Stimulated activated CD8-positive, alpha-beta memory T cell treated with anti-CD3 and anti-CD28 coated beads, Interleukin-2, amount 100 ng/mL, for 1 hour (primary cell): ENCODE measurements at places on chromosomes 5 and 9.

GRCh38 chr5:60332244-60333004 lies 367.5 kb downstream of the DEPDC1B start:
- no peak for DNase-seq

- DNase-seq, result peak; percentile 29
Measured at GRCh38 chr5:132238169-132238744, 10.6 kb upstream of the P4HA2 start.

GRCh38 chr5:143222287-143223231 lies 180.9 kb downstream of the NR3C1 start:
- peak; percentile 19 for DNase-seq

GRCh38 chr5:145661737-145662485 lies 173.2 kb downstream of the PRELID2 start:
- no peak for DNase-seq

DNA sequence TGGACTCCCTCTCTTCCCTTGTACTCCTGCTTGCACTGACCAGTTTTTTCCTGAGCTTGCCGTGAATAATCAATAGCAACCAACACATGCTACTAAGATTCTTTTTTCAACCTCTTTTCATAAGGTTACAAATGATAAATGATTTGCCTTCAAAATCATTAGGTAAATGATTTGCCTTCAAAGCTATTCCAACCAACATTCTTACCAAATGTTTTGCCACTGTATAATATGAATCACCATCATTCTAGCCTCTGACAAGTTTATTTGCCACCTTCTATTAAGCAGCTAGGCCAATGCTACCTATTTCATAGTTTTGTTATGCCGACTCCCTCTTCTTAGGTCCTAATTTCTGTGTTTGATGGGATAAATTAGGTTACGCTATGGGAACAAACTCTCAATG lies 385.1 kb downstream of the DTWD2 start:
- DNase-seq, result no peak

DNA sequence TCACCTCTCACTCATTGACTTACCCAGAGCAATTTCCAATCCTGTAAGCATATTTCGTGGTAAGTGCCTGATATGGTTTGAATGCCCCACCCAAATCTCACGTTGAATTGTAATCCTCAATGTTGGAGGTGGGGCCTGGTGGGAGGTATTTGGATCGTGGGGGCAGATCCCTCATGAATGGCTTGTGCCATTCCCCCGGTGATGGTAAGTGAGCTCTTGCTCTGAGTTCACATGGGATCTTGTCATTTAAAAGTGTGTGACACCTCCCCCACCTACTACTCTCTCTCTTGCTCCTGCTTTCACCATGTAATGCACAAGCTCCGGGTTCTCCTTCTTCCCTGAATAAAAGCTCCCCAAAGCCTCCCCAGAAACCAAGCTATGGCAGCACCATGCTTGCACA lies 1165.5 kb downstream of the CDH12 start:
- no peak for DNase-seq

DNA sequence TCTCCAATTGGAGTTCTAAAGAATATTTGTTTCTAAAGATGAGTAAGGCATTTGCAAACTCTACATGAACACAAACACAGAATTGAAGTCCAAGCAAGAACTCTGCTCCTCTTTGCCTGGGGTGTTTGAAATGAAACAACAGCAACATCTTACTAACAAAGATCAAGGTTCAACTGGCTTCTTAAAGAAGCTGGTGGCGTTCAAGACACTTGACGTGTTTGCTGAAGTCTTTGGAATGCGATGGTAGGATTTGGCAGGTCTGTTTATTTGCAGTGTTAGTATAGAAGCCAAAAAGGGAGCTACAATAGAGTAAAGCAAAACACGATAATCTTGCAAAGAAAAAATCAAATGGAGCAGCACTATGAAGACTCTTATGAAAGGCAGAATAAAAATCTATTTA lies 94.9 kb downstream of the BASP1 start:
- no peak for DNase-seq

GRCh38 chr9:96249746-96250145 lies 52.2 kb downstream of the HSD17B3 start:
- DNase-seq, result no peak

DNA sequence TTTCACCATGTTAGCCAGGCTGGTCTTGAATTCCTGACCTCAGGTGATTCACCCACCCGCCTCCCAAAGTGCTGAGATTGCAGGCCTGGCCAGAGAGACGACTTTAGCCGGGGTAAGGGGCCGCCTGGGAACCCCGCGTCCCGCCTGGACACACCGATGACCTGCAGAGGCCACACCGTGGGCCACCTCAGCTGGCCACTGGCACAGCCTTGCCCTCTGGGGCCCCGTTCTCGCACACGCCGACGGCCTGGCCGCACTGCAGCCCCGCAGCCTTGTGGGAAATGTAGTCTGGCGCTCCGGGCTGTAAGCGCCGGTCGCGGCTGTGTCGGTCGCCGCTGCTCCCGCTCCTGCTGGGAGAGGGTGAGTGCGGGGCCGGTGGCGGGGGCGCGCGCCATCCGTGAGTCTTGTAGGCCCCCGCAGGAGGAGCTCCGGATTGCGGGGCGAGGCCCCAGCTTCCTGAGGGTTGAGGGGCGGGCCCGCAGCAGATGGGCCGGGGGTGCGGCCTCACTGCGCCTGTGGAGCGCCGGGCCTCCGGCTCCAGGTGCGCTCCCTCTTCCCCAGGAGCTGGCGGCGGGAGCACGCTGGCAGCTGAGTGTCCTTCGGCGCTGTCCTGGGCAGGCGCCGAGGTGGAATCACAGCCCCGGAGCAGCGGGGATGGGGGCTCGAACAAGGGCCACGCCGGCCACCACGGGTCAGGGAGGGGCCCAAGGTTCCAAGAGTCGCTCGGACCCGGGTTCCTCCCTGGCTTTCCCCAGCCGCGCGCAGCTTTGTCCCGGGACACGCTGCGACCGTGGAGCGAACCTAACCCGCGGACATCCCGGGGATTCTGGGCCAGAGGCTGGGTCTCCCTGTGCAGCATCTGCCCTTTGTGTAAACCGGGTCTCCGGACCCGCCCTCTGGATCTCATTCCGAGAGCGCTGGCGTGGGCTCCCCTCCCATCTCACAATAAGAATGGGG lies at the start of gene ZFP2:
ZFP2 (plus strand) TSS at position 299 of the 957 bp plus-strand sequence. CDS start 35,401 bp downstream, outside the sequence.
- DNase-seq, result no peak

GRCh38 chr5:79124607-79125006 lies 13.0 kb downstream of the BHMT start:
- no peak for DNase-seq

DNA sequence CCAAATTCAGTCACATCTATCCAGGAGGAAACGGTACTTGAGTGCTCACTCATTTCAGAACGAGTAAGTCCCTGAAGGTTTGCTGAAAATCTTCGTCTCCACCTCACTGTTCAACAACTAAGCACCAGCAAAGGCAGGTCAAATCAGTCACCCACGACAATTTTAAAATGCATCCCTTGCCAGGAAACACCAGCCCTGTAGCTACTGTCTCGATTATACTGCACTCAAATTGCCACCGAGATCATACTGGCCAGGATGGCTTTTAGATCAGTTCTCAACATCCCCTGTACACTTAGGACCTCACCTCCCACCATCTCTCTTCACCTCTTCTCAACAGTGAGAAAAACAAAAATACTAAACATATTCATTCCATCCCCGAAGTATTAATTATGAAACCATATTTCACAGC lies 298.6 kb downstream of the AGTPBP1 start:
- DNase-seq, result no peak

- no peak for DNase-seq
Measured at GRCh38 chr5:102154291-102154690, 141.8 kb downstream of the SLCO4C1 start.

DNA sequence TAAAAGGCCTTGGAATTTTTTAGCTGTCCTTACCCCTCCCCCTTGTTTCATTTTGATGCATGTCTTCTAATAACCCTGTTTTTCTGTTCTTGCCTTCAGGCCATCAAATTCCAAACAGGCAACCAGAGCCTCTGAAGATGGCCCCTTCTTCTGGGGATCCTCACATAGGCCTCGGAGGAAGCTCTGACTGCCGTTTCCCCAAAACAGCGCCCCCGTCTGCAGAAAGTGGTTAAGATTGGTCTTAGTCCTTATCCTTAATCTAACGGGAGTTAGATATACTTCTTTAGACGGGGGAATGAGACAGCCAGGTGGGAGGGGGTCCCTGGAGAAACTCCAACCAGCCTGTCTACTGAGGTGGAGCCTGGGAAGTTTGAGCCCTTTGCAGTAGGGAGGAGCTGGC lies 226.3 kb upstream of the ZNF608 start:
- no peak for DNase-seq

- no peak for DNase-seq
Measured at GRCh38 chr9:14487547-14488185, 173.7 kb upstream of the NFIB start.

DNA sequence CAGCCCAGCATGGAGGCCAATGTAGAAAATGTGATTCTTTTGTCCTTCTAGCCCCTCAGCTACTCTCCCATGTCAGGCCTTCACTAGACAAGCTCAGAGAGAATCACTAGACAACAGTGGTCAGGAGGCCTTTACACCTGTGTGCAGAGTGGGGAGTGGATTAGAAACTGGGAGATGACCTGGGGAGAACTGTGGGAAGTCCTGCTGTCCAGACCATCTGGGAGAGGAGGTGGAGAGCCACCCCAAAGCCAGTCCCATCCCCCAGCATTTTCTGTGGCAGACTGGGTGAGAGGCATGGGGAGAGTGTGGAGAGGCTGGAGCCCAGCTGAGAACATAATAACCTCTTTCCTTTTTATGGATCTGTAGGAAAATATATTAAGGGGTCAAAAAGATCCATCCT lies 452.0 kb upstream of the DMAC1 start:
- no peak for DNase-seq
